Dermis blood vessel endothelial cell (primary cell): ENCODE measurements at places on chromosomes 3 and 15. TPM values are rescaled to one million over a fixed set of nuclear protein-coding genes. Genes with fewer than 3 reads are reported as not detected.

- peak; percentile 10 for DNase-seq
Measured at GRCh38 chr15:48802867-48803266, 8.0 kb downstream of the CEP152 start.

- DNase-seq: peak; percentile 82
Measured at GRCh38 chr15:39685999-39686613, 96.5 kb downstream of the FSIP1 start.

DNA sequence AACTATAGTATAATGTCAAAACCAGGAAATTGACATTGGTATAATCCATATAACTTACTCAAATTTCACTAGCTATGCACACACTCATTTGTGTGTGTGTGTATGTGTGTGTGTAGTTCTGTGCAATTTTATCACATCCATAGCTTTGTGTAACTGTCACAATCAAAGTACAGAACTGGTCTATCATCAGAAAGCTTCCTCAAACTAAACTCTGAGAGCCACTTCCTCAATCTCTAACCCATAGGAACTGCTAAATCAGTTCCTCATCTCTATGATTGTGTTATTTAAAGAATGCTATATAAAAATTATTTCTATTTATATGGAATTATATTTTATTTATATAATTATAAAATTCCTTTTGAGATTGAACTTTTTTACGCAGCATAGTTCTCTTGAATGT lies 18.1 kb downstream of the LNP1 start:
- DNase-seq: no peak

DNA sequence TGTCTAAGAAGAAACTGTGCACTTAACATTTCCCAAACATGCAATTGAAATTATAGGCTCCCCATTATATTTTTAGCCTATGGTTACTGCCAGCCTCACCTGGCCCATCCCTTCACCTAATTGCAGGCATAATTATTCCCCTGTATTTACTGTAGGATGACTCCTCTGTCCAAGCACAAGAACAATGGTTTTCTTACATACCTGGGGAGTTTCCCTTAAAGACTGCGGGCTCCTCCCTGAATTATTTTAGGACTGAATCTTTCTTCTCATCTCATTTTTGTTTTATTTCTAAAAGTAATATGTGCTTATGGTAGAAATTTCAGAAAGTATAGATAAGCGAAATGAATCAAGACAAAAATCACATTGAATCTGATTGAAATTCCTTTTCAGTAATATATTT lies 11.4 kb downstream of the TM4SF1 start:
- DNase-seq: no peak

DNA sequence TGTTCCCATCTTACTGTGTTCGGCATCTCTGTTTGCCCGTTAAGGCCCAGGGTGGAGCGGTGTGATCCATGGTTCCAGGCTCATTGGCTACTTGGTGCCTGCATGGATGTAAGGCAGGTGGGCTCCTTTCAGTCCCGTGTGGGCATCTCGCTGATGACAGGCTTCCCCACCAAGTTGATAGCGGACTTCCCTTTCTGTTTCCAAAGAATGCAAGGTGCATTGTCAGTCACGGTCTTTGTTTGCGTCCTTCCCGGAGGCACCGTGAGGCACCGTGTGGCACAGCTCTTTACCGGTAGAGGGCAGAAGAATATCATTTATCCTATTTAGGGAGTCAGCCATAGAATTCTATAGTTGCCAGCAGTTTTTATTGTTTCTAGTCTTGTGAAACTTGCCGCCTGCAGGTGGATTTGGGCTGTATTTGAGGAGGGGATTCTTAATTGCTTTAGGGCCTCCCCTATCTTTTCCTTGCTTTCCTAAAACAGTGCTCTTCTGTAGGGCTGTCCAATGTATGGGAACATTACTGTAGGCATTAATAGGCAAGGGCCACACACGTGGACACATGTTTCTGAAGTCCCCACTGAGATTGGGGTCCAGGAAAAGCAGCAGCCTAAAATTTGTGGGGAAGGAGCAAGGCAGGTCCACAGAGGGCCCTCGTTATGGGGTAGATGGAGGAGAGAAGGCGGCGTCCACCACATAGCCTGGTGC lies 244.1 kb downstream of the SLCO3A1 start:
- peak; percentile 73 for DNase-seq

- no peak for DNase-seq
Measured at GRCh38 chr3:87203809-87204208, 23.3 kb upstream of the CHMP2B start.

DNA sequence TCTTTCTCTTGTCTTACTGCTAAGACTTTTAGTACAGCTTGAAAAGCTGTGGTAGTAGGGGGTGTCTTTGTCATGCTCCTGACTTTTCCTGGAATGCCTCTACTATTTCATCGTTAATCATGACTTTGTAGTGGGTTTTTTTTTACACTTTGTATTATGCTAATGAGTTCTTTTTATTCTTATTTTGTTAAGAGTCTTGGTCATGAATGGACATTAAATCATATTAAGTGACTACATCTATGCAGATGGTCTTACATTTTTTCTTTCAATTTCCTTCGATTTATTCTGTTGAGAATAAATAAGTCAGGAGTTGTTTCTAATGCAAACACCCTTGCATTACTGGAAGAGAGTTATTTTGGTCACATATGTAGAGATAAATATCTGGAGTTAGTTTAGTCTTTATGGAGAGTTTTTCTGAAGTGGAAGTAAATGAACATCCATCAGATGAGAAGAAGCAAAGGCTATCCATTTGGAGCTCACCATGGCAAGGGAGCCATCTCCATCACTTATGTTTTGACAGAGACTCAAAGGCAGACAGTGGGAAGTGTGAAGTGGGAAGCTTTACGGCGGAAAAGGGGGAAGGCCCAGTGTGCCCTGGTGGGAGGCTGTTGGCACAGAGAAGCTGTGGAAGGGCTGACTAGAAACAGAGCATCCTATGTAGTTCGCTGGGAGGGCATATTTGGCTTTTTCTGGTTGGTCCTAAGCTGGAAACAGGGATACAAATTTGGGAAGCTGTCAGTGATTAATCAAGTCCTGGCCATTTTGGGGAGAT lies 73.1 kb upstream of the PRR23E start:
- no peak for DNase-seq

DNA sequence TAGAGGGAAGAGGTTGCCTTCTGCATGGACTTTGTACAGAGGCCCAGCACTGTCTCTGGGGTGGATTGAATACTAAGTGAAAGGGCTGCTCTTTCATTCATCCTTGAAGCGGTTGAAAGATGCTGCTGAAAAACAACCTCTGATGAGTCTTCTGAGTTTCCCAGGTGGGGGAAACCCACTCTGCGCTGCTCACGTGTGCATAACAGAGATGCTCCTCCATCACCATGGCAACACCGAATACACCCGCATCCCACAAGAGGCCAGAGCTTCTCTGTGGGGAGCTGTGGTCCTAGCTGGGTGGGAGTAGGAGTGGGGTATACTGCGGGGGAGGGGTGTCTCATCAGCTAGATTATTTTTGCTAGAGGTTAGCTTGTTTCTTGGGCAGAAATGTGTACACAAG lies 6.1 kb upstream of the SYN2 start:
- no peak for DNase-seq

DNA sequence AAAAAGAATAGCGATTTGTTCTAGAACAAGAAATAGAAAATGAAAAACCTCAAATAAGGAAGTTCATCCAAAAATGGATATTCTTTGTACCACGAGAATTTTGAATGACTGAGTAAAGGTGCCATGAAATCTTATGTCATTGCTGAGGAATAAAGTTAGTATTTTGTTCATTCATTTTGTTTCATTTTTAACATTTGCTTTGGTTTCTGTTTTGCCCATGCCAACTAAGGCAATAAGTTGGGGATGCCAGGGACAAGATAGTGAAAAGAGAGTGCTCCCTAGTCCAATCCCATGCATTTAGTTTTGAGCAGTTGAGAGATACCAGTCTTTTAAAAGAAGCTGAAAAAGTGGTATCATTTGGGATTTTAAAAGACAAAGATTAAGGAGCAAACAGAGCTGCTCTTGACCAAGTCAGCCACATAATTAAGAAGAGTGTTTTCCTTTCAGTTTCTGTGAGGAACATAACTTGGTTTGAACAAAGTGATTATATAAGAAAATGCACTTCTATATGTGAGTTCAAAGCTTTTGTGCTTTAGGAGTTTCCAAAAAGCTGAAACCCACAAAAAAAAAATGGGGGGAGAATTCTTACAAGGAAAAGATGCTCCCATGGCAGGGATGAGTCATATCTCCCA lies 201.4 kb downstream of the PLOD2 start:
- no peak for DNase-seq

- DNase-seq: peak; percentile 79
Measured at GRCh38 chr3:56878074-56878473, 76.3 kb upstream of the ARHGEF3 start.

The NPTN gene
- 102 and 136 TPM in 2 replicates for total RNA-seq

The EAF2 gene
- total RNA-seq: 0.93 and 1.5 TPM in 2 replicates

The DAZL gene
- total RNA-seq: not detected in 2 replicates

The TTLL13 gene
- 0.09 and 0.17 TPM in 2 replicates for total RNA-seq

The C3orf20 gene
- total RNA-seq: not detected in 2 replicates

The SCG3 gene
- under 0.01 and 0.60 TPM in 2 replicates for total RNA-seq

The MKRN3 gene
- total RNA-seq: 0.34 and 0.88 TPM in 2 replicates

The KLHL18 gene
- 31.1 and 40.2 TPM in 2 replicates for total RNA-seq
